ENCODE measurements at places on chromosomes 3 and 15.

- no peak for DNase-seq
These were observed 527.3 kb downstream of the SHQ1 start for GRCh38 chr3:72320955-72321303.

DNA sequence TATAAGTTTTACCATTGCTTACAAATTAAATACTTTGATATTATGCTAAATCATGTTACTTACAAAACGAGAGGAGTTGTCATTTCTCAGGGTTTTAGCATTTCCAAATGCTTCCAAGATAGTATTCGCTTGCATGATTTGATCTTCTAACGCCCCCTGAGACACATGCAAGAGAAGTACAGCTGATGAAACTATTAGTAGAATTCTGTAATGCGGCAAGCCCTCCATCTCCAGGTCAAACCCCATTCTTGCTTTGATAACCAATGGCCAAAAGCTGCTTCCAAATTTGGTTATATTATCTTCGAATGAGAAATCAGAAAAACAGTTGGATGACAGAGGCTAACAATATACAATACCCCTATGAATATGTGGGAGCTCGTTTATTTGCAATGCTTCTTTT is 14.7 kb downstream of the MYH15 start:
- DNase-seq, result no peak

GRCh38 chr3:63070476-63070810 is 195.2 kb upstream of the CADPS start:
- DNase-seq, result no peak

- no peak for DNase-seq
These were observed 735 bp downstream of the GOLGA8B start for GRCh38 chr15:34582461-34583371.

DNA sequence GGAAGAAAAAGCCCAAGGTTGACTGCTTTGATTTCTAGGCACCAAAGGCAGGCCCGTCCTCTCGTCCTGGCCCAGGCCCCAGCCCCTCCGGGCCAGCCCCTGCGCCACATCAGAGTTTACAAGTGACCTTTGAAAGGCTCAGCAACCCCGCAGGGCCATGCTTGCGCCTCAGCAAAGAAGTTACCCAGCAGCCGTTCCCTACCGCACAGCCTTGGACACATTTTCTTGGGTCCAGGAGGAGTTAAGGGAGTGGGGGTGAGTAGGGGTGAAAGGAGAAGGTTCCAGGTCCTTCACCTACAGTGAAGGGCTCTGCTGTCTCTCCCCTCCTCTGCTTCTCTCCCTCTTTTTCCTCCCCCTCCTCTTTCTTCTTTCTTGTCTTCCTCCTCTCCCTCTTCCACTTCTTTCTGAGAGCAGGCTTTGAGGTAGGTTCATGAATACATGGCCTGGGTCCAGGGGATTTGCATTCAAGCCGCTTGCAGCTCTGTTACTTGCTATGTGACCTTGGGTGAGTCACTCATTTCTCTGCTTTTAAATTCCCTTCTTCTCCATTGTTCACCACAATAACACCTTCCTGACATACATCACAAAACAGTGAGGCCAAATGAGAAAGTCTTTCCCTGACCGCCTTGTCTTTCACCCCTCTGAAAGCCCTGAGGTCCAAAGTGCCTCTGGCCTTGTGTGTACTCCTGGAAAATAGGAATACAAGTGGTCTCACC is 223.3 kb upstream of the TPRG1 start:
- DNase-seq, result no peak

DNA sequence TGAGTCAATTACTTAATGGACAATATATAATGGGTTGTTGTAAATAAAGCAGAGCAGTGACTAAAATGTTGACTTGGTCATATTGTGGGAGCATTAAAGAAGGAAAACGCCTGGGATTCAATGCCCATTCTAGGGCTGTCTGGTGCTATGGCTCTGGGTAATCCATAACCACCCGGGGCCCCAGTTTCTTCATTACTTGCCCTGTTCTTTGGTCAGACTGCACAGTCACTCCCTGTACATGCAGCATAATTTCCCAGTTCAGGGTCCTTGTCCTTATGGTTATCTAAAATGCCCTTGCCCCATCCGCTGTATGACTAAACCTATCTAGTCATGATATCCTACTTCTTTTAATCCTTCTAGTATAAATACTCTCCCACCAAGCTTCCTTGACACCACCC is 27.5 kb upstream of the DENND4A start:
- DNase-seq, result no peak

GRCh38 chr15:82301296-82302016 is 38.8 kb downstream of the SAXO2 start:
- DNase-seq, result no peak

DNA sequence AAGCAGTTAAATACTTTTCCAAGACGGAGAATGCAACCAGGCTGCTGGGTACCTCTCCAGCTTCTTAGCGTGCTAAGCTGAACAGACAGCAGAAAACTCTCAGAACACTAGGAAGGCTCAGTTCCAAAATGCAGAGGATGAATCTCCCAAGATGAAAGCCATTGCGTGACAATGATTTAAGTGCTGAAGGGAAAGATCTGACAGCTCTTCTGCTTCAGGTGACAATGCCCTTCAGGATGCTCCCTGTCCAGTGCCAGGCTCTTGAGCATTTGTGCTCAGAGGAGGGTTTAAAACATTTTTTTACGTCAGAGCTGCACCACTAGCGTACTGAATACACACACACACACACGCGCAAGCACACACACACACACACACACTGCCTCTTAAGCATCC is 26.3 kb downstream of the ARHGEF3 start:
- no peak for DNase-seq

GRCh38 chr3:38141952-38142273 is 3.5 kb downstream of the MYD88 start:
- DNase-seq, result no peak

DNA sequence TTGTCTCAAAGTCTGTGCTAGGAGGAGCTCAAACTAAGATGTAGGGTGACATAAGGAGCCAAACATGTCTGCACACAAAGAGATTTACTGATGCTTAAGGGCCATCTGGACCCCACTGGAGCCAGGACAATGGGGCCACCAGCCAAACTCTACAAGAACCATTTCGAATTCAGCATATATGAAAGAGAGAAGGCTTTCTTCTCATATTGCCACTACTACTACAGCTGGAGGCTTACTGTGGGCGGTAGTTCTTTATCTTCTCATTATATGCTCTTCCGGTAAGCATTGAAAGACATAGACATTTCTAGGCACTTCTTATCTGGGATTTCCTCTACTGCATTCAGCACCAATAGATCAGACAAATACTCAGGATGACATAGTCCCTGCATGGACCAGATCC is 404.4 kb upstream of the PROK2 start:
- no peak for DNase-seq

DNA sequence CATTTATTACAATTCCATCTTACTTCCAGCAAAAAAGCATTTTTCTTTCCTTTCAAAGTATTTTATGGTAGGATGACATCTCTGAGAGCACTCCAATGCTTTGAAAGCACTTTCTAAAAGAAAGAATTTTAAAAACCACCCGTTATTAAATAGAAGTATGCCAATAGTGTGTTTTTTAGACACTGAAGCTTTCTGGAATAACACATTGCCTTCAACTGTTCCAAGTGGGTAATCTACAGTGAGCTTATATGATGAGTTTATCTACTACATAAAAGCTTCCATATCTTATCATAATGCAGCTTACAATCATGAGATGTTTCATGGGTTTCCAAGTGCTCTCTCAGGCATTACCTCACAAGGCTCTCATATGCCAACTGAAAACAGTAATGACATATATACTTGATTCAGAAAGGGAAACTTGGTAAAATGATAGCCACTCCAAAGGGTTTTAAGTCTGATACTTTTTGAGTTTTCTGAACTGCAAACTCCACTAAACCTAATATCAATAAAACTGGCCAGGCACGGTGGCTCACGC is 14.1 kb downstream of the CMTM6 start:
- DNase-seq, result no peak

DNA sequence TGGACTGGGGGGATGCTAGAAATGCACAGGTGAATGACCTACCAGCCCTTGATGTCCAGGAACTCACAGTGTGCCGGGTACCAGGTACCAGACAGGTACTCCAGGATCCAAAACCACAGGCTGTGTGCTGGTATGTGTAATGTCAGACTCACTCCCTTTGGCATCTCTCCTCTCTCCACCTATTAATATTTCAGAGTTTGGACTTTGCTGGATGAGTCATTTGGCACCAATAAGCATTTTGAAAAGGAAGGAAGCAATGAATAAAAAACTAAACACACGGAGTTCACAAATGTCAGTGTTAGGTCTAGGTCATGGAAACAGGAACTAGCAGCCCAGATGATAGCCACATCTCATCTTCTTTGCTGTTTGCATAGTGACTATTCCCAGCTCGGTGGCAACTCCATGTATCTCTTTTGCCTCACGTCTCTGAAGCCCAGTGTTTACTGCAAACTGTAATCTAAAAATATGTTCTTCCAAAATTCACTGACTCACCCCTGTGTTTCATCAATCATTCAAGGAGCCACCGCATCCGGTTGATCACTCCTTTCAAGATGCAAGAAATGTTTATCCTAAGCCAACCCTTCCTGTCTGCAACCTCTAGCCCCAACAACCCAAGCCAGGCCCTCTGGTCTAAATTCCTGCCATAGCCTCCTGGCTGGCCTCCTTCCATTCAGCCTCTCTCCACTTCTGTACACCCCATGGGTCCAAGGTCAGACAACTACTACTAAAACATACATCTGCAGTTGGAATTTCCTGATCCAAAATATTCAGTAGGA is 8.4 kb downstream of the ITGB5 start:
- no peak for DNase-seq

- no peak for DNase-seq
These were observed 97.7 kb upstream of the TSPAN3 start for GRCh38 chr15:77168616-77169015.

Data from iPS DF 6.9 (cell line).